ENCODE measurements at places on chromosomes 13 and 19.

GRCh38 chr13:34006011-34006410 lies 188.1 kb downstream of the RFC3 start:
- no peak for DNase-seq

DNA sequence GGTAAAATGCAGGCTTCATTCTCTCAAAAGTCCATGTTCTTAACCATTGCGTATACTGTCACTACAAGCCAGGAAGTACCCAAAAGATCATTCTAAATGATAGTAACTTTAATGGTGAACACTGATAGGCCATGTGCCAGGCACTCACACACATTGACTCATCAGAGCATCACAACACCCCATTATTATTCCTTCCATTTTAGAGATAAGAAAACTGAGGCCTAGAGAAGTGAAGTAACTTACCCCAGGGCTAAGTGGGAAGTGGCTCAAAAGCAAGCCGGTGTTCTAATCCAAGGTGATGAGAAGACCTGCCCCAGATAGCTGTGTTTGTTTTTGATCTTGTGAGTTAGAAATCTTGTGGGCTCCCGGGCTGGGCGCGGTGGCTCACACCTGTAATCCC lies 1.4 kb upstream of the PHLDB3 start:
- DNase-seq = no peak

DNA sequence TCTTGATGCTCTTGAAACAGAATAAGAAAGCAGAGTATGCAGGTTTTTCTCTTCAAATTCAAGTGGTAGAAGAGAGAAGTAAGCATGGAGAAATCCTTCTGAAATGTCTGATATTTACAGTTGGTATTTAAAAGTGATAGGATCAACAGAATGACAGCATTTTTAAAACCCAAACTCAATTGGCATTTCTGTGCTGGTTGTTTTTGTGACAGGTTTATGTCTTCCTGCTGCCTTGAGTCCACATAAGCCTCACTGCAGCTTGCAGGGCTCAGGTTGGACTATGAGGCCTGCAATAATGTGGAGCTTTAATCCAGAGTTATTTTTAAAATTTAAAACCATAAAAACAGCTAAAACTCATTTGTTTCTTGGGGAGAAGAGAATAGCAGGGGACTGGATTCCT lies 105.1 kb downstream of the ZAR1L start:
- DNase-seq = no peak

DNA sequence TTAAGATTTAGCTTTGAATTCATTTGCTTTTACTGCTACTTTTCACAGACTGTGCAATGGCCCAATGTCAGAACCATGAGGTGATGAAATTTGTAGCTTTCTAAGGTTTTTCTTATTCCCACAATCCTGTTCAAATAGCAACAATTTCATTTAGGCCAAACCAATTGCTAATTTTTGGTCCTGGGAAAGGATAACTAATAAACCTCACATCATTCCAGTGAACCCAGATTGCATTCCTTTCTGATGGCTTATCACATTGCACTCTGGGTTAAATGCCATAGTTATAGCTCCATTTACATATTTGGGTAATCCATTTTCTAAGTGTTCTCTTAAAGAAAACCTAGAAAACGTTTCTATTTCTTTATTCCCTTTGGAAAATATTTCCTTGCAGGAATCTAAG lies 22.9 kb upstream of the POMP start:
- DNase-seq = no peak

DNA sequence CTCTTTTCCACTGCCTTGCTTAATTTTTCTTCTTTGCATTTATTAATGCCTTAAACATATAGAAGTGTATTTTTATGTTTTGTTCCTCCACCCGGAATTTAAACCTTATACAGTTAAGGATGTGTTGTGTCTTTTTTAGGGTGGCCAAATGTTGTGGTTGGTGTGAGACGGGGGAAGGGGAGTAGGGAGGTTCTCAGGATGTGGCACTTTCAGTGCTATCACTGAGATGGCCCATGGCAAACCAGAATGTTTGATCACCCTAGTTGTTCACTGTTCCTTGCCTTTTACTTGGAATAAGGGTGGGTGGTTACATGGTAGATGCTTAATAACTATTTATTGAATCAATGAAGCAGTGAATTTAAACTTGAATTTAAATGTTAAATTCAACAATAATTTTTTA lies 216.0 kb upstream of the SLITRK1 start:
- DNase-seq = no peak

All from iPS-NIHi11 (cell line).